ENCODE measurements at places on chromosomes 4 and X. TPM values are rescaled to one million over a fixed set of nuclear protein-coding genes. Genes with fewer than 3 reads are reported as not detected.

- no peak for DNase-seq
- H3K27ac ChIP-seq: no peak overlapping the region
- H3K4me1 ChIP-seq: no peaks in the 10 kb centered on the region
- H3K27me3 ChIP-seq: no peaks in the 10 kb centered on the region
These were observed 131.4 kb upstream of the CTSO start for GRCh38 chr4:156085100-156085499.

DNA sequence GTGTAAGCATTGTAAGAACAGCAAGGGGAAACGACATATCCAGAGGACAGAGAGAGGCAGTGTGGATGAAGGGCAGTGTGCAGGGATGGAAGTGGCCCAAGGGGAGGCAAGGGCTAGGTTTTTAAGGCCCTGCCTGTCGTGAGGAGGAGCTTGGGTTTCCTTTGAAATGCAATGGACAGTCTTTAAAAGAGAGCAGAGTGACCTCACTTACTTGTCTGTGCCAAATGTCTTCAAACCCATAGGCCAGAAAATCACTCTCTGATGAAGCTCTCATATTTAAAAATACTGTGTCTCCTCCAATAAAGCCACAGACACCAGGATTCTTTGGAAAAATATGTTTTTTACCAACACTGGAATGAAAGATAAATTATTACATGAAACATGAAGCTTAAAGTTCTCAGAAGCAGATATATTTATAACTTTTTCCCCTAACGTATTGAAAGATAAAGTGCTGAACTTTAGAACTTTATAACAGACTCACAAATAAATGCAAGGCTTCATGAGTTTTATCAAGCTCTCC is 19.2 kb upstream of the ATXN3L start:
- H3K36me3 ChIP-seq: no peaks in the 10 kb centered on the region
- H3K4me1 ChIP-seq: peaks cover 10% of the 10 kb centered on the region
- no peak overlapping the region for H3K27ac ChIP-seq
- H3K4me3 ChIP-seq: no peak overlapping the region

DNA sequence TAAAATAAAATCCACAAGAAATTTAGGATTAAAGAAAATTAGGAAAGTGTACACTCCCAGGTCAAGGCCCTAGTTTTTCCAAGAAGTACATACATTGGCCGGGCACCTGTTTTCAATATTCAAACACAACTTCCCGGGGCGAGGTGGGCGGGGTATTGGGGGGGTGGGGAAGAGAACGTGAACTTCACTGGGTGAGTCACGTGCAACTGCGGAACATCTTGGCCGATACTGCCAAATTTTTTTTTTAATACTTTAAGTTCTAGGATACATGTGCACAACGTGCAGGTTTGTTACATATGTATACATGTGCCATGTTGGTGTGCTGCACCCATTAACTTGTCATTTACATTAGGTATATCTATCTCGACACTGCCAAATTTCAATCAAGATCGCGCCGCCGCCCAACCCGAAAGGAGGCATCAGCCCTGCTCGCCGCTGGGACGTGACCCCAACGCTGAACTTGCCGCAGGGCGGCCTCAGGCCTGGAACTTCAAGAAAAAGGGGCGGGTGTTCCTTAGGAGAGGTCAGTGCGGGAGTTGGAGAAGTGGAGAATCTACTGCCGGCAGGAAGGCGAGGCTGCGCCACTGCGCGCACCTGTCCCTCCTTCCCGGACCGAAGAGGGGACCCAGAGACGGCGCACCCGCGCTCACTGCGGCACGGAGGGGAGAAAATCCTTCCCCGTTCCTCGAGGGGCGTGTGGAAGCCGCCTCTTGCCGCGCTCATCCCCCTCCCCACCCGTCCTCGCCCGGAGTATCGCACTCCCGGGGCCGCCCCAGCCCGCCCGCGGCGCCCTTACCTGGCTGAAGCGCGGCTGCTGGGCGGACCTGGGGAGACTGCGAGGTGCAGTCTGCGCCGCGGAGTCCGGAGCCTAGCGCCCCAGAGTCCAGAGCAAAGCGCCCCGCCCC is at the start of gene TEC:
Gene TEC (minus strand): TSS at position 883 of the 905 bp plus-strand sequence. CDS start 41,224 bp downstream, outside the sequence.
- peak within 1 kb of the TSS; percentile 74 for H3K4me3 ChIP-seq
- H3K4me1 ChIP-seq: no peaks in the 10 kb centered on the region
- H3K27me3 ChIP-seq: peaks cover 33% of the 10 kb centered on the region
- no peaks in the 10 kb centered on the region for H3K36me3 ChIP-seq
- no peak within 1 kb of the TSS for H3K27ac ChIP-seq

DNA sequence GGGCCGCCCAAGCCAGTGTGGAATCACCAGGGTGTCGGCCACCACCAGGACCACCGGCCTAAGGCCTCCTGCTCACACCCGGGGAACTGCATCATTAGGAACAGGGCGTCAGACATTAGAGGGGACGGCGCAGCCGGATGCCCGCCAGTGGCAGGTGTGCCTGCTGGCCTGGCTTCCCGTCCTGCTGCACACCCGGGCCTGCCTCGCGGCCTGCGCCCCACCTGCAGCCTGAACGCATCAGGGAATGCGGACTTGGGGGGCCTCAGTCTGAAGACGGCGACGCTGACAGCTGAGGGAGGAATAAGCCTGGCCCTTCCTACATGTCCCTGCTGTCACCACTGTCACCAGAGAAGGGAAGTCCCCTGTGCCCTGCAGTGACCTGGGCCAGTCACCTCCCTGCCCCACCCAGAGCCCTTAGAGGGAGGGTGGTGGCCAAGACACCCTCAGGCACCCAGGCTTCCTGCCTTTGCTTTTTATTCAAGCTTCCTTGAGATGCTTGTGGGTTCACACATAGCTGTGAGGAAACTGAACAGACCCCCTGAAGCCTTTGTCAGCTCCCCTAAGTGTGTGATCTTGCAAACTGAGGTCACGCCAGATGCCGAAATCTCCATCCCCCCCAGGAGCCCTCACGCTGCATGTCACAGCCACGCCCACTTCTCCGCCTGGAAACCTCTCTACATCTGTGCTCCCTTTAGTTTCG is 3.2 kb downstream of the DGKQ start:
- DNase-seq: no peak
- no peaks in the 10 kb centered on the region for H3K4me1 ChIP-seq
- peaks cover 77% of the 10 kb centered on the region for H3K27me3 ChIP-seq
- no peak overlapping the region for H3K4me3 ChIP-seq
- H3K27ac ChIP-seq: no peak overlapping the region

DNA sequence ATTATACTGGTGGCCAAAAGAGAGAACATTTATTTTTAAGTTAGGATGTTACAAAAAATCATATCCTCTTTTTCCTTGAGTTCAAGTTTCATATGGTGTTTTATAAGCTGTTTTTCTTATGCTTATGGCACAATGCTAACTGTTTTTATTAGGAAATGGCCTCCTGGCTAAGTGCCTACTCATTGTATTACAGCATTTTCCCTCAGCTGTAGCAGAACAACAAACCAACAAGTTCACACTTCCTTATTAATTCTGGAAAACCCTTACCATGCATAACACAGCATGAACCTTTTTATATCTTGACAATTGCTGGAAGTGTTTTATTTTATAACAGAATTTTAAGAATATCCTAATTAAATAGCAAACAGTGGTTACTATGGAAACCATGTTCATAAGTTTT is 165.8 kb downstream of the GASK1B start:
- no peak overlapping the region for H3K27ac ChIP-seq
- no peak overlapping the region for H3K4me3 ChIP-seq
- no peaks in the 10 kb centered on the region for H3K36me3 ChIP-seq
- no peaks in the 10 kb centered on the region for H3K27me3 ChIP-seq

GRCh38 chr4:38791010-38791409 is 8.2 kb upstream of the TLR10 start:
- DNase-seq: no peak
- no peaks in the 10 kb centered on the region for H3K36me3 ChIP-seq
- H3K4me1 ChIP-seq: no peaks in the 10 kb centered on the region
- no peak overlapping the region for H3K4me3 ChIP-seq

- no peaks in the 10 kb centered on the region for H3K27me3 ChIP-seq
- H3K27ac ChIP-seq: no peak overlapping the region
- no peak overlapping the region for H3K4me3 ChIP-seq
- peak; percentile 25 for DNase-seq
- H3K4me1 ChIP-seq: no peaks in the 10 kb centered on the region
These were observed 344.5 kb upstream of the NOCT start for GRCh38 chr4:138671106-138671505.

- no peak overlapping the region for H3K4me3 ChIP-seq
- no peaks in the 10 kb centered on the region for H3K36me3 ChIP-seq
- no peaks in the 10 kb centered on the region for H3K4me1 ChIP-seq
- H3K27ac ChIP-seq: no peak overlapping the region
- DNase-seq: no peak
- no peaks in the 10 kb centered on the region for H3K27me3 ChIP-seq
These were observed 163.9 kb upstream of the ADGRL3 start for GRCh38 chr4:61036071-61036684.

DNA sequence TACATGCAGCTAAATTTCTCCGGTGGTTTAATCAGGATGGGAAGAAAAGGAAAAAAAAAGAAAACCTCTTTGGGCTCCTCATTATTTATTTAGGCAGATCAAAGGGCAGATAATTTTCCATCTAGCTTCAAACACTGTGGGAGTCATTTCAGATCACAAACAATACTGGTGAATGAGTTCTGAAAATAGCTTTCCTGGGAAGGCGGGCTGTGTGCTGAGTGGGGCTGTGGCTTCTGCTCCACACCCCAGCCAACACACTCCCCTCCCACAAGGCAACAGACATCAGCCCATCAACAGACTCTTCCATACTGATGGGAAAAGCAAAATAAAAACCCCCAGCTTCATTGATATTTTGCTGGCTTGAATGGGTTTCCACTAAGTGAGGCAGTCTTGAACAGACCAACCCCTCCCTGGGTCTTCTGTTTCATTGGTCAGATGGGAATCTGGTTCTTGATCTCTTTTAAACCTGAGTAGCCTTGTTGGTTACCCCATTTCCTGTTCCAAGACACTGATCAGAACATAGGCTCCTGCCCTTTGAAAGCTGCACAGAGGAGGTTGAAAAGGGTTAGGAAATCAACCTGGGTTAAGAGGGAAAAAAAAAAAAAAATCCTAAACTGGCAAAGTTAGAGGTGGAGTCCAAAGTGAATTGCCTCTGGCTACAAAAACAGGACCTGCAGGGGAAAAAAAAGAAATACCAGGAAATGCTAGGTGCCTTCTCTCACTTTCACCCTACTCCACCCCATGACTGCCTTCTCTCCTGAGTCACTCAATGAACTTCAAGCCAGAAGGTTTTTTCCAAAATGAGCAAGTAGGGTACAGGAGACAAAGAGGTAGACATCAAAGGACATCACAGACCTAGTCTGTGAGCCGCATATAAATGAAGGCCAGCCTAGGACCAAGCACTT is 20.0 kb downstream of the AMOT start:
- H3K27ac ChIP-seq: no peak overlapping the region
- no peaks in the 10 kb centered on the region for H3K36me3 ChIP-seq
- no peak overlapping the region for H3K4me3 ChIP-seq
- H3K27me3 ChIP-seq: no peaks in the 10 kb centered on the region
- DNase-seq: no peak
- peaks cover 16% of the 10 kb centered on the region for H3K4me1 ChIP-seq

GRCh38 chr4:58453956-58454355 is 1343.8 kb upstream of the IGFBP7 start:
- DNase-seq: no peak
- H3K4me1 ChIP-seq: no peaks in the 10 kb centered on the region
- H3K27ac ChIP-seq: no peak overlapping the region
- no peak overlapping the region for H3K4me3 ChIP-seq

- H3K27me3 ChIP-seq: no peaks in the 10 kb centered on the region
- no peaks in the 10 kb centered on the region for H3K4me1 ChIP-seq
- H3K36me3 ChIP-seq: no peaks in the 10 kb centered on the region
- H3K27ac ChIP-seq: no peak overlapping the region
These were observed 114.0 kb downstream of the IQCM start for GRCh38 chr4:149701435-149702156.

GRCh38 chr4:47577779-47578553 is 92.9 kb downstream of the ATP10D start:
- no peak overlapping the region for H3K27ac ChIP-seq
- H3K27me3 ChIP-seq: no peaks in the 10 kb centered on the region
- H3K4me3 ChIP-seq: no peak overlapping the region
- H3K36me3 ChIP-seq: no peaks in the 10 kb centered on the region
- H3K4me1 ChIP-seq: no peaks in the 10 kb centered on the region
- DNase-seq: no peak

DNA sequence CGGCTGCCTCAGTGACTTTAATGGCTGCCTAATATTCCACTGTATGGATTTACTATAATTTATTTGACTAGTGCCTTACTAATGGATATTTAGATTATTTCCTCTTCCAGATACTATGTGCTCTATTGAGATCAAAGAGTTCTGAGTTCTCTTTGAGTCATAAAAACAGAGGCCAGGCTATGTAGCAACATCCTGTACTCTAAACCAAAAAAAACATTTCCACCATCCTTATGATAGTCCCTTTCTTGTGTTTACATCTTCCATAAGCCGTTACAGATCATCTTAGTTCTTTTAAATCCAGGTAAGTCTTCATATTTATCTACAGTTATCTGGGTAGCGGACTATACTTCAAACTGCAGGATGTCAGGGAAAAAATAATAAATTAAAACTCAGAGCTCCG is 56.6 kb upstream of the TMEM184C start:
- no peaks in the 10 kb centered on the region for H3K27me3 ChIP-seq
- no peaks in the 10 kb centered on the region for H3K36me3 ChIP-seq
- DNase-seq: no peak
- H3K4me1 ChIP-seq: no peaks in the 10 kb centered on the region

- H3K27ac ChIP-seq: no peak overlapping the region
- no peaks in the 10 kb centered on the region for H3K4me1 ChIP-seq
- DNase-seq: no peak
- no peaks in the 10 kb centered on the region for H3K36me3 ChIP-seq
- H3K27me3 ChIP-seq: no peaks in the 10 kb centered on the region
These were observed 131.4 kb downstream of the SORBS2 start for GRCh38 chr4:185680617-185681016.

GRCh38 chr4:158827543-158827981 is 58.7 kb downstream of the FNIP2 start:
- no peak for DNase-seq
- no peaks in the 10 kb centered on the region for H3K36me3 ChIP-seq
- H3K27ac ChIP-seq: no peak overlapping the region
- H3K4me3 ChIP-seq: no peak overlapping the region

Gene PCSK1N
- 2.4 TPM for total RNA-seq

Gene SLC7A11
- total RNA-seq: 9.6 TPM

Gene CCDC120
- 1.1 TPM for total RNA-seq

Gene KIF4A
- total RNA-seq: 77.6 TPM

Gene CABS1
- total RNA-seq: 0.09 TPM

Gene TMEM47
- 85.2 TPM for total RNA-seq

Gene MAGEA6
- not detected for total RNA-seq

Gene TMPRSS11F
- total RNA-seq: not detected

Gene IL1RAPL1
- 10.7 TPM for total RNA-seq

Measured in neural progenitor cell (in vitro differentiated cells).